Activated T-helper 1 cell treated with anti-CD3 and anti-CD28 coated beads, Interleukin-12 subunit alpha, Interleukin-12 subunit beta, Interleukin-2, Interleukin-4 antibody, amounts not matched to agents 30 ng/mL and 10 ng/mL and 1 ng/mL, durations not matched to agents 14 hours and 24 hours and 36 hours (primary cell): ENCODE measurements at places on chromosomes 2 and 18.

DNA sequence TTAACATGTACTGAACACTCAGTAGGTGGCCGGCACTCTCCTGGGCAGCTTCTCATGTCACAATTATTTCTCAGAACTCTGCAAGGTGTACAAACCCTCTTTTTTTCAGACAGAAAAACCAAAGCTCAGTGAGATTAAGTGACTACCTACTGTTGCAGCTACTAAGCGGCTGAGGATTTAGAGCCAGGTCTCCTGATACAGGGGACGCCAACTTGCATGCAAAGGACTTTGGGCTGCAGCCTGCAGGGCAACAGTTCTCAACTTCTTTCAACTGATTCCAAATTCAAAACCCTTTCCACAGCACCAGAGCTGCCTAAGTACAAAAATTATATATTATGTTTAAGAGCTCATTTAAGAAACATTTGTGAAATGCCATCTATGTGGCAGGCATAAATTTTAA, 177.6 kb downstream of the SUCLG1 start:
- no peak for DNase-seq
- H3K27me3 ChIP-seq = no peaks in the 10 kb centered on the region
- no peak overlapping the region for H3K27ac ChIP-seq
- H3K4me1 ChIP-seq = peaks cover 3% of the 10 kb centered on the region

GRCh38 chr2:216366777-216367471, 5.4 kb downstream of the MARCHF4 start:
- no peak for DNase-seq
- H3K36me3 ChIP-seq = no peaks in the 10 kb centered on the region
- peaks cover 28% of the 10 kb centered on the region for H3K27me3 ChIP-seq
- no peaks in the 10 kb centered on the region for H3K4me1 ChIP-seq
- H3K4me3 ChIP-seq = no peak overlapping the region
- H3K27ac ChIP-seq = no peak overlapping the region

- no peaks in the 10 kb centered on the region for H3K27me3 ChIP-seq
- no peaks in the 10 kb centered on the region for H3K4me1 ChIP-seq
- no peak overlapping the region for H3K27ac ChIP-seq
- no peak overlapping the region for H3K4me3 ChIP-seq
- no peaks in the 10 kb centered on the region for H3K36me3 ChIP-seq
Measured at GRCh38 chr2:142033393-142033792, 97.4 kb downstream of the LRP1B start.

DNA sequence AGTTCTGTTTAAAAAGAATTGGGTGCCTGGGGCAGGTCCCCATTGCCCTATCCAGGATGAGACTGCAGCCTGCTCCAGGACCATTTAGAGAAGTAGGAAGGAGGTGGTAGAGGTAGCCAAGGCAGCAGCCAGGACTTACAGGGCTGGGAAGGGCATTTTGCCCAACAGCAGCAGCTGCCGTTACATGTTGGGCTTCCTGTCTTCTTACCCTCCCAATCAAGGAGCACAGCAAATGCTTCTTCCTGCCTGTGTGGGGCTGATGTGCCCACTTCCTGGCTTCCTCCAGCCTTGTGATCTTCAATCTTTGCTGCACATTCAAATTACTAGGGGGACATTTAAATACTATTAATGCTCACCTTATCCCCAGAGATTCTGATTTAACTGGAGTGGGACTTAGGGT, 112.0 kb downstream of the QPCT start:
- peaks cover 24% of the 10 kb centered on the region for H3K4me1 ChIP-seq
- no peaks in the 10 kb centered on the region for H3K27me3 ChIP-seq
- H3K36me3 ChIP-seq = no peaks in the 10 kb centered on the region
- DNase-seq = no peak
- H3K4me3 ChIP-seq = no peak overlapping the region

DNA sequence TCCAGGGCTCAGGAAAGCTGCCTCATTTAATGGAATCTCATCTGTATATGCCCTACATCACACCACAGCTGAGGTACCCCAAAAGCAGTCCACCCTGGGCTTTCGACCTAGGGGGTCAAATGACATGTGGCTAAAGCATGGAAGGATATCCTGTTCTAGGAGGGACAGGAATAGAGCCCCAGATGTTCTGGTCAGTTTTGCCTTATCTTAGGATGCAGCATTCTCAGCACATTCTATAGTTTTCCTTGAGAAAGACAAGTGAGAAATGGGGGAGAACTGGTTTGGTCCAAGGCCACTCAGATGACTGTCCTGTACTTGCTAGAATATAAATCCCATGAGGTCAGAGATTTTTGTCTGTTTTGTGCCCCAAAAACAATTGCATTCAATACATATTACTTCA, 688.0 kb upstream of the ZEB2 start:
- DNase-seq = no peak
- H3K4me1 ChIP-seq = no peaks in the 10 kb centered on the region
- H3K4me3 ChIP-seq = no peak overlapping the region
- H3K27me3 ChIP-seq = no peaks in the 10 kb centered on the region

DNA sequence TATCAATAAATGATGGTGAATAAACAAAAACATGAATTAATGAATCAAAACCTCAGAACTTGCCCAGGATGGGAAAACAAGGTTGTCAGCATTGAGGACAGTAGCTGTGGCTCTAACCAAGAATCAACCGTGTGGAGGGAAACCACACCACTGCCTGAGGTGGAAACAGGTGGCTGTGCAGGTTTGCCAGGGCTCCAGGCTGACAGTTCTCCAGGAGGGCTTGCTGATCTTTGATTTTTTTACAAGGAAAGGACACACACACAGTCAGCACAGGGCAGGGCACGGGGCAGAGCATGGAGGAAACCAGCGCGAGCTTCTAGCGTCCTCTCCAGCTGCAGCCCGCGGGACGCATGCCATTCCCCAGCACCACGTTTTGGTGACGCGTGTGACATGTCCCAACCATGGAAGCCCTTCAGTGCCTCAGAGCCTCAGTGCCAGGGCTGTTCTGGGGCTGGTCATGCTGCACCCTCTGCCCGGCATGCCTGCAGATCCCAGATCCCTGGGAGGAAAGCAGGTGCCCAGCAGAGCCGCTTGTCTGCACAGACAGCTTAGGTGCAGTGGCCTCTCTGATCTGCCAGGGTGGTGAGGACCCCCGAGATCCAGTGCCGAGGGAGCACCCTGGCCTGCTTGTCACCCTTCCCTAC, 15.8 kb upstream of the AGXT start:
- H3K27ac ChIP-seq = no peak overlapping the region
- H3K36me3 ChIP-seq = no peaks in the 10 kb centered on the region
- H3K27me3 ChIP-seq = no peaks in the 10 kb centered on the region
- no peak for DNase-seq

- DNase-seq = no peak
- H3K4me3 ChIP-seq = no peak overlapping the region
- no peak overlapping the region for H3K27ac ChIP-seq
- H3K36me3 ChIP-seq = no peaks in the 10 kb centered on the region
Measured at GRCh38 chr18:48534364-48534763, 4.5 kb upstream of the CTIF start.

DNA sequence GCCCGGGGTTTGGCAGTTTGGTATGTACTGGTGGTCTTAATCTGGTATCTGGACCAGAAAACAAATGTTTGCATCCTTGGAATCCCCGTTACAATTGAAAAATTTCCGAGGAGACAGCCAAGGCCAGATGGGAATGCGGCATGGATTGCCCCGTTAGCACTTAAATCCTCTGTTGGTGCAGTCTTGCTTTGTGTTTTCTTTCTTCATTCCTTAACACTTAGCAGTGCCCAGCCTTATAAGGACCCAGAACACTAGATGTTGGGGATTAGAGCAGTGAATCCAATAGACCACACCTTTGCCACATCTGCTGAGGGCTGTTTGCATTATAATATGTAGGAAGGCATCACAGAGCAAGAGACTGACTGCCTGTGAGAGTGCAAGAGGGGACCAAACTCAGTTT, 12.8 kb upstream of the ZNF532 start:
- H3K36me3 ChIP-seq = no peaks in the 10 kb centered on the region
- no peak for DNase-seq
- peaks cover 27% of the 10 kb centered on the region for H3K27me3 ChIP-seq
- H3K4me1 ChIP-seq = no peaks in the 10 kb centered on the region

DNA sequence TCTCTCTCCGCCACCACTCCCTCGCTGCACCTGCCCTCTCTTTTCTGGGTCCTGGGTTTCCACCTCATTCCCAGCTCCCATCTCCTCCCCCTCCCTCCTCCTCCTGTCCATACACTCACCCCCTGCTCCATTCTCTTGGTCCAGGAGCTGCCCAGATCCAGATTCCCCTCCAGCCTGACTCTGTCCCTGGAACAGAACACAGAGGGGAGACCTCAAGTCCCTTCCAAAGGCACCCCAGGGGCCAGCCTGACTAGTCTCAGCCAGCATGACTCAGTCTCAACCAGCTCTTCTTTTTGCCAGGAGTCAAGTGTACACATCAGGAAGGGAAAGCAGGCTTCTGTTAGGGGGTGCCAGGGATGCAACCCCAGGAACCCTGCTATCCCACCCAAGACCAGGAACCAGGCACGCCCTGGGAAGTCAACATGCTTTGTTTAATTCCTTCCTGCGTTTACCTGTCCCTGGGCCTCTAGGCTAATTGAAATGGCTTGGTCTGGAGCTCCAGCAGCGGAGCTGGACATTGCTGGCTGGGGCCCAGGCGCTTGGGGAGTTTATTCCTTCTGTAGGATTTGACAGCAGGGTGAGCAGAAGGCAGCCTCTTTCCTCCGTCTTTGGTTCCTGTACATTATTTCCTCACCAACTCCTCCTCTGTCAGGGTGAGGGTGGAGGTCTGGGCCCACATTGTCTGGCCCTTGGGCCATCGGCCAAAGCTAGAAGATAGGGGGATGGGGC, 28.4 kb upstream of the SELENOI start:
- no peak for DNase-seq
- H3K4me1 ChIP-seq = no peaks in the 10 kb centered on the region
- H3K27me3 ChIP-seq = peaks cover 9% of the 10 kb centered on the region
- no peak overlapping the region for H3K4me3 ChIP-seq
- H3K36me3 ChIP-seq = no peaks in the 10 kb centered on the region

DNA sequence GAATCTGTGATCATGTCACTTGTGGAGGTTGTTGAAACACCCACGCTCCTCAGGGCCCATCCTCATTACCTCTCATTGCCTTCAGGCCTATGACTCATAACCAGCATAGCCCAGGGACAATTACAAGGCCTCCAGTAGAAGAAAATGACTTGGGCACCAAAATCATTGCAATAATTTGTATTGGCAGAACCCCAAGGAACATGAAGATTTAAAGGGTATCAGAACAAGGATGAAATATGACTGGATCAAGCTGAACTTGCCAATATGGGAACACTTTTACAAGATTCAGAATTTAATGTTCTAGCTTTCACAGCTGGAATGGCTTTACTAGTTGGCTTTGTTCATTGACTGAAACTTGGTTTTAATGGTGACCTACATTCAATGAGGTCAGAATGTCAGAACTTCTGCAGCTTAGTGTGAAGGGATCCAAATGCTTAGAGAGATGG, 156.4 kb downstream of the COPS8 start:
- no peaks in the 10 kb centered on the region for H3K36me3 ChIP-seq
- H3K4me1 ChIP-seq = no peaks in the 10 kb centered on the region
- H3K4me3 ChIP-seq = no peak overlapping the region
- DNase-seq = no peak
- peaks cover 10% of the 10 kb centered on the region for H3K27me3 ChIP-seq
